ENCODE measurements at places on chromosomes 6 and 20.

DNA sequence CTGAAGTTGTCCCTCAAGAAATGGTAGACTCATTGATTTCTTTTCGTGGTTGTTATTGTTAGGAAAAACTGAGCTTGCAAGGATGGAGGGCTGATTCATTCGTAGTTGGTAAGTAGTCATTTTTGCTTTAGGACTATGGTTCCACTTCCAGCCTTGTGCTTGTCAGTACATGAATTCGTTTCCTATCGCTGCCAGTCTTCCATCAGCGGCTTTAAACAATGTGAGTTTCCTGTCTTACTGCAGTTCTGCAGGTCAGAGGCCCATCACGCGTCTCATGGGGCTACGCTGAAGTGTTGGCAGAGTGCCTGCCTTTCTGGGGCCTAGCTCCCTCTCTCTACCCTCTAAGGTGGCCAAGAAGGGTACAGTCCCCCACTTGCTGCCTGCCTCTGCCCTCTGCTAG lies 11.4 kb upstream of the MDFI start:
- no peak for DNase-seq

- no peak for DNase-seq
Measured at GRCh38 chr20:54339093-54339492, 131.2 kb downstream of the PFDN4 start.

DNA sequence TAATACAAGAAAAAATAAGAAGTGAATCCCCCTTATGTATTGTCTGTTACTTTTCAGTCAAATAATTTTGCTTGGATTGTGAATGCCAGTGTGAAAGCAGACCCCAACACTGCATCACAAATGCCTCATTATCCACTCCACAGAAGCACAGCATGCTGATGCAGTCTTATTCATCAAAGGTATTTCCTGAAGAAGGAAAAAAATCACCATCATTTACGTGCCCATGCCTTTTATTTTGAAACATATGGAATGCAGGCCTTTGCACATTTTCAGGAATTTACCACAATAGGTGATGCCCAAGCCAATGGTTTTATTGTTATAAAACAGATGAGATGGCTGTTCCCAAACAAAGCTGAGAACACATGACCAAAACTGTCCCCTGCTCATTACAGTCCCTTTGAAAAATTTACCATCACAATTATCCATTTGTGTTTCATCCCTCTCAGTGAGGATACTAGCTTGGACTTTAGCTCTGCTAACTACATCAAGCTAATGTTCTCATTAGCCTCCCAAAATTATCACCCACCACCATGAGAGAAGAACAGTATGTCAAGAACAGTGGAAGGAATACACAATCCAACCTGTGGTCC lies 180.6 kb upstream of the HTR1E start:
- DNase-seq, result no peak

GRCh38 chr6:2220154-2220553 lies 25.3 kb downstream of the GMDS start:
- DNase-seq, result no peak

DNA sequence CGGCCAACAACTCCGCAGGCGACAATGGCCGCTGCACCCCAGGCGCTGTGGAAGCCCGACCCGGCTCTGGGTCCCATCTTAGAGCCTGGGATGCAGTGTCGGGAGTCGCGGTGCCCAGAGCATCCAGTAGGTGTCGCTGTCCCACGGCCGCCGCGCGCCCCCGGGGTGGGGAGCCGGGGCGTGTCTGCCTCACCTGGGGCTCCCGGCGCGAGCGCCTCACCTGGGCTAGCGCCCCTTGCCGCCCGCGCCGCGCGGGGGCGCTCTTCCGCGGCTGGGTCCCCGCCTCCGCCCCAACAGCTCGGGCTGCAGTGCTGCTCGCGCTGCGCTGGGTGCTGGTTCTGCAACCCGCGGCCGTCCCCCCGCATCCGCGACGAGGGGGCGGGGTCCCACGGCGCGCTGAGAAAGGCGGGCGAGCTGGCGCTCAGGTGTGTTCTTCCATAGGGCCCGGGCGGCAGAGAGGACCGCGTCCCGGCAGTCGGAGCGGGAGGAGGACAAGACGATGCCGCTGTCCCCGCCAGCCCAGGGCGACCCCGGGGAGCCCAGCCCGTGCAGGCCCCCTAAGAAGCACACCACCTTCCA lies at the start of gene CRYBG1:
Gene CRYBG1 (plus strand): TSS at position 308 of the 579 bp plus-strand sequence. CDS start 192 bp downstream, at position 500.
- no peak for DNase-seq

- DNase-seq, result no peak
Measured at GRCh38 chr20:19275630-19276071, 63.2 kb downstream of the SLC24A3 start.

GRCh38 chr6:3359101-3359752 lies 97.6 kb downstream of the SLC22A23 start:
- no peak for DNase-seq

GRCh38 chr6:130152908-130153510 lies 69.7 kb downstream of the SAMD3 start:
- no peak for DNase-seq

GRCh38 chr6:112865131-112865530 lies 518.0 kb downstream of the RFPL4B start:
- DNase-seq, result no peak

- DNase-seq, result no peak
Measured at GRCh38 chr20:24617757-24618450, 148.5 kb downstream of the SYNDIG1 start.

- no peak for DNase-seq
Measured at GRCh38 chr6:44390158-44390683, 2.7 kb downstream of the CDC5L start.

- DNase-seq, result no peak
Measured at GRCh38 chr6:72322771-72323170, 299.1 kb upstream of the KCNQ5 start.

DNA sequence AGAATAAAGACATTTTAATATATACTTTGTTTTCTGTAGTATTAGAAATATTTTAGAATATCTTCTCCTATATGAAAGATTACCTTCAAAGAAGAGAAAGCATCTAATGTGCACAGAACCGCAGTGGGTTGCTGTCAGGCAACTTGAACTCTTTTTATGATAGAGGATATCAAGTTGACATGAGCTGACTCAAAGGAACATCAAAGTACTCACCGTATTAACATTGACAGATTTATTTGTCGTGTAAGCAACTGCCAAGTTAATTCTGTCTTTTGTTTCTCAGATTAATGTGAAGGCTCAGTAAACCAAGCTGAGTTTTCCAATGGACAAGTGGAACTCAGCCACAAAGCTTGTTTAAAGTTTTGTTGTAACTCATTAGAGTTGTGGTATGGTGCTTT lies 2.2 kb upstream of the GINM1 start:
- no peak for DNase-seq

DNA sequence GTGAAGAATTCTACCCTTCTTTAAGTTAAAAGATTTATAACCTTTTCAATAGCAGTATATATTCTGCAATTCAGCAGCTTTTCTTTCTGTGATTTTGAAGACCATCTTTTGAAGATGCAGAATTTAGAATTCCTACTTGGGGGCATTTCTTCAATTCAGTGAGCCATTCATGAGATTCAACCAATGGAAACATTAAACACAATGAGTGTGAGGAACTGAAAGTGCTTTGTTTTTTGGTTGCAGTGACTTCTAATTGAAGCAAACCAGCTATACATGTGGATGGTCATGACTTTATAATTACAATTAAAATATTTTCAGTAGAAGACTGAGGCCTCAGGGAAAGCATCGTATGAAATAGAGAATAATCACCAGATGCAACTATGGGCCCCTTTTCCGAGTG lies 108.3 kb downstream of the CARMIL1 start:
- DNase-seq, result no peak

GRCh38 chr6:70107852-70108629 lies 194.8 kb downstream of the COL9A1 start:
- peak; percentile 13 for DNase-seq

GRCh38 chr6:96716221-96716620 lies 121.1 kb downstream of the GPR63 start:
- DNase-seq, result no peak

- DNase-seq, result no peak
Measured at GRCh38 chr6:75484535-75484934, 9.1 kb downstream of the FILIP1 start.

- no peak for DNase-seq
Measured at GRCh38 chr6:13425270-13425873, 62.0 kb downstream of the GFOD1 start.

DNA sequence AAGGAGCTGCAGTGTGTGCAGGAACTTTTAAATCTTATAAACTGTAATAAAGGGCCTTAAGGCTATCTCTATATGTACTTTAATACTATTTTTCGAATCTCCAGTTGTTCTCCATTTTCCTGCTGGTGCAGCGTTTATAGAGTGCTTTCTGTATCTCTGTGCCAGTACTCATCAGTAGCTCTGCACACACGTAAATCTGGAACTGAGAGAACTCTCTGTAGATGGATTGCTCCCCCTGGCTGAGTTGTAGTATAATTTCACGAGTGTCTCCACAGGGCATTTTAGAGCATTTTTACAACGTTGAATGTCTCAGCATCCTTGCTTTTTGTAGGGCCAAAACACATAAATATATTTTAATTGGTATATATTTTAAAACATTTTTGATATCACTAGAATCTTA lies 256.5 kb downstream of the TRDN start:
- no peak for DNase-seq

GRCh38 chr6:132730560-132730959 lies 16.7 kb upstream of the VNN1 start:
- DNase-seq, result no peak

GRCh38 chr6:140830666-140831065 lies 1302.1 kb upstream of the GJE1 start:
- no peak for DNase-seq

- DNase-seq, result no peak
Measured at GRCh38 chr20:48294196-48294595, 508.9 kb upstream of the SULF2 start.

DNA sequence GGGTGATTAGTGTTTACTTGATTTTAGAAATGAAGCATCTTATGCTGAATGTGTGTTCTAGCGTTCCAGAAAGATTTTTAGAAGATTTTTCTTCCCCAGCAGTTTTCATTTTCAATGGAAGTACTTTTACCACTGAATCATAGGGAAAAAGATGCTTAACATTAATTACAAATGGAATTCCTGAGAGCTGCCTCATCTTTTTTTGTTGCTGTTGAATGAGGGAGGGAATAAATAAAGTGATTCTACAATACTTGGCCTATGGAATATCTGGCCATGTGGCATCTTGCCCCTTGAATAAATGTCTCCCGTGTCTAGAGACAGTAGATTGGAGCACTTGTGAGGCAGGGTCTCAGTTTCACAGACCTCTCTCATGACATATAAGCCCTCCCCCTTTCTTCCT lies 44.1 kb upstream of the SLC22A1 start:
- DNase-seq, result peak; percentile 29

- peak; percentile 77 for DNase-seq
Measured at GRCh38 chr6:15879371-15880261, 216.8 kb upstream of the DTNBP1 start.

DNA sequence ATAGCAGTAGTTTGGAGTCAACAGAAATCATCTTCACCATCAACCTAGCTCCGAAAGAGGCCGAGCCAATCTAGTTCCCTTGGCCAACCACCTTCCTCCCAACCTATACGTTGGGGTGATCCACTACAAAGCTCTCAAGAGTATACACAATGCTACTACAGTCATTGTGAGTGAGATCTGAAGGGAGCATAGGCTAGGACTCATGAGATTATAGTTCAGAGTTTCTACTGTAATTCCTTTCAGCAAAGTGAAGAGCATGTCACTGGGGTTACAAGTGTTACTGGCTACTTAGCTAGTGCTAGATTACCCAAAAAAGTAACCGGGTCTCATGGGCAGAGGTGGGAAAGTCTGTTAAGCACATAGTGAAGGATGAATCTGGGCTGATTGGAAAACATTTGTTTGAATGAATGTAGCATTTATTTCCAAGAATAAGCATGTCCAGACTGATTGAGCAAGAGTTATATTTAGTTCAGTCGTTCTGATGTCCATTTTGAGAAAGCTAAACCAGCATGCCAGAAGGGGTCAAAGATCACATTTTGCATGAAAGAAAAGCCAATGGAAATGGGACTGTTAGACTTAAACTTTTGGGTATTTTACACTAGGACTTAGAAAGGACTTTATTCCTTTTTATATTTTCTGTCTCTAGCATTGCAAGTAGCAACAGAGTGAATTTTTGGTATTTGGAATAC lies 10.5 kb upstream of the ESR1 start:
- DNase-seq, result no peak

GRCh38 chr20:58810116-58810878 lies 40.4 kb downstream of the GNAS-AS1 start:
- DNase-seq, result no peak

DNA sequence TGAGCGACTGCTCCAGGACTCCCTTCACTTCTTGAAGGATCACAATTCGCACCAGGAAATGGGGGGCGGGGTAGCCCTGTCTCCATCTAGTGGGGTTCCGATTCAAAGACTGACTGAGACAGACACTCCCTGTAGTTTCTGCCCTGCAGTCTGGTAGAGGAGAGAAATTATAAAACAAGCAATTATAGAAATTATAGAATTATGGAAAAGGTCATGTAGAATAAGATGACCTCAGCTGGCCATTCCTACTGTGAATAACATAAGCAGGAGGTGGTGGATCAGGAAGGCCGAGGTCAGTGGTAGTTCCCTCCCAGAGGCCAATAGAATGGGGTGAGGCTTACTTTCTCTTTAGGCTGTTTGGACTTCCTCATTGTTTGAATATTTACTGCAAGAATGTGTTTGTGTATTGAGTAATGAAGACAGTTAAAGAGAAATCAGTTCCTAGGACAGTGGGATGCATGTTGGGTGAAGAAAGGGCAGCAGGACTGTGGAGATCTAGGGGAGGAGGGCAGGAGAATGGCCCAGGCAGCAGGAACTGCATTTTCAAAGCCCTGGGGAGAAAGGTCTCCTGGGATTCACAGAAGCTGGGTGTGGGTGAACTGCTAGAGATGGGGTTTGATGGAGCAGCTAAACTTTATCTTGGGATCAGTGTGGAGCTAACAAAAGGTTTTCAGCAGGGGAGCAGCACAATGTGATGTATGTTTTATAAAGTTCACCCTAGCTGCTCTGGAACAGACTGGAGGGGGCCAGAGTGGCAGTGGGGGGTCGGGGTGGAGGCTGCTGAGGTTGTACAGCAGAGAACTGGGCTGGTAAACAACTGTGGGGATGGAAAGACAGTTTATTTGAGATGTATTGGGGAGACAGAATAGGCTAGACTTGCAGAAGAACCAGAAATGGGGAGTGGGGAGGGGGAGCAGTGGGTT lies 2.1 kb downstream of the ZNF341 start:
- DNase-seq, result peak; percentile 66

Measured in fibroblast of skin of left quadriceps (primary cell).